ENCODE measurements at places on chromosomes 3 and 15.

- no peak for DNase-seq
Measured at GRCh38 chr3:62497156-62497555, 123.8 kb upstream of the FEZF2 start.

- DNase-seq = no peak
Measured at GRCh38 chr3:173513123-173513522, 115.6 kb downstream of the NLGN1 start.

DNA sequence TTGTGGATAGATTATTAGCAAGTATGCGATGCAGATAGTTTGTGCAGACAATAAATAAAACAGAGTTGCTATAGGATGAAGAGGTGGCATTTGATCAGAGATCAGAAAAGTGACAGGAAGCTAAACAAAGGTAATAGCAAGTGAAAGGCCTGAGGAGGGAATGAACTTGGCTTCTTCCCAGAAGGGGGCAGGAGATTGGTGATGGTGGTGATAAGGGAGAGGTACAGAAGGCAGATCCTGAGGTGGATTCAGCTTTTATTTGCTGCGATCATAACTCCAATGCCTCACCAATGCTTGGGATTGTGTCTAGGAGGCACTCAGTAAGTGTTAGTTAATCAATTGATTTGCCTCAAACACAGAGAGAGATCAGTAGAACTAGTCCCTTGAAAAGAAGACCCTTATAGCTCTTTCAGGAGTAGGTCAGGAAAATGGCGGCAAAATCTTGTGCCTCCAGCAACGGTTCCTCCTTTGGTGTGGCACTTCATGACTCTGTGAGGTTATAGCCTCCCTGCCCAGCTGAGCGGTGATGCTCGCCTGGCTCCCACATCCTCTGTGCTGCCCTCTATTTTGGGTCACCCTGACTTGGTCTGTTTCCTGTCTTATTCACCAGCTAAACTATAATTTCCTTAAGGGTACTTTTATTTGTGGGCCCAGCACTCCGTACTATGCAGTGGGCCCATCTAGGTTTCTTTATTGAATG lies 37.5 kb downstream of the TGFBR2 start:
- no peak for DNase-seq

DNA sequence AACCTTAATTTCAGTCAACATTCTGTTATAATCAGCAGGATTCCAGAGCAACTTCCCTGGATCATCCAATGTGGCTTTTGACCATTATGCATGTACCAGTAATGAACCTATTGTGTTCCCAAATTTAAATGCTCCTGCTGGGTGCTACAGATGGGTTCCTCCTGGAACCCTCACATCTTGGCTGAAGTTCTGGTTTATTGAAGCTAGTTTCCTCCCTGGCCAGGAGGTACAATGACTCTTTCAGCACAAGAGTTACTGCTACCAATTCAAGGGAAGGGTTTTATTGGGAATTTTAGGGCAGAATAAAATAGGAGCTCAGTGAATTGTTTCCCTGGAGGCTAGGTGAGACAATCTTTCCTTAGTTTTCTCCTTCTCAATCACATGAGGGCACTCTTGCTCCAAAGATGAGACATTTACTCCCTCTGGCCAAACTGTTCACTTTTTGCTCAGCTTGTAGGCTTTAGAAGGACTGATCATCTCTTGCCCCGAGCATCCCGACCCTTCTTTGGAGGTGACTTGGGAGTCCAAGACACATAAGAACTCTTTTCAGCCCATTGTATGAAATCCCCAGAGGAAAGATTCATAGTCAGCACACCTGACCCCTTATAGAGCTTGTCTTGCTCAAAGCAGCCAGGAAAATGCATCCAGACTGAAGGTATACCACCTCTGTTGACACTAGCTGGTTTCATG lies 8.8 kb upstream of the NPHP3 start:
- no peak for DNase-seq

DNA sequence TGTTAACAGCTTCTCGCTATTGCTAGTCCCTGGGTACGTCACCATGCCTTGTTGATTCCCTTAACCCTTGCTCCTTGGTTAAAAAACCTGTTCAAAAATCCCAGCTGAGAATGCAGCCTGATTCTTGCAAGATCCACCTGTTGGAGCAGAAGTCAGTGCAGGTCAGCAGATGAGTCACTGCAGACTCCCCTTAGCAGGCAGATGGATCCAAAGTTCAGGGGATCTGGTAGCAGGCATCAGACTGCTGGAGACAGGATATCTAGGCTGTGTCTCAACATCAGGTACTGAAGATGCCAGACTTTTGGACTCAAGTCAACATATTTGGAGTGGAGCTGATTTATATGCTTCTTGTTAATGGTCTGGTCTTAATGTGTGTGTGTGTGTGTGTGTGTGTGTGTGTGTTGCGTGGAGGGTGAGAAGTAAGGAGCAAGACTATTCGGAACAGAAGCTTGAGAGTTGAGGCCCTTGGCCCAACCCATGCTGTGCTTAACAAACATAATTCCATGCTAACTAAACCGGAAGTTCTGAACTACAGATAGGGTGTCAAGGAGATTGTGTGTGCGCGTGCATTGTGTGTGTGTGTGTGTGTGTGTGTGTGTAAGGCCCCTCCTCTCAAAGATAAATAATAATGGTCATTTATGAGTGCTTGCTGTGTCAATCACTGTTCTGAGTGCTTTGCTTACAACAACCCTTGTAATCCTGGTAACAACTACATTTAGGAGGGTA lies 1.0 kb upstream of the C3orf52 start:
- DNase-seq = no peak

DNA sequence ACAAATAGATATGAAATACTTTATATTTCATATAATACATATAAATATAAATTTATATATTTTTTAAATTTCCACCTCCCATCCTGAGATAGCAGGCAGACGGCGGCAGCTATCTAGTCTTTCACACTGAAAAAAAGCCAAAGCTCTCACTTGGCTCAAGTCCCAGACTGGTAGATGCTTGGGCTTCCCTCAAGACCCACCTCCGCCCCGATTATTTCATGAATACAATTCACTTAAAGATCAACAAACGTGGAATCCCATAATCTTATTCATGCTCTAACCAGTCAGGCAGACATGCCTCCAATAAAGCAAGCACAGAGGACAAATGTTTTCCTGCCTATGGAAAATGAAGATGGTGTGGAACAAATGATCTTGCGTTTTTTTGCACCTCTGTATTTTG lies 275.9 kb upstream of the NR2F2 start:
- DNase-seq = no peak

GRCh38 chr15:39629906-39630305 lies 49.0 kb downstream of the THBS1 start:
- DNase-seq = no peak

GRCh38 chr15:93645594-93645993 lies 556.6 kb upstream of the RGMA start:
- DNase-seq = no peak

DNA sequence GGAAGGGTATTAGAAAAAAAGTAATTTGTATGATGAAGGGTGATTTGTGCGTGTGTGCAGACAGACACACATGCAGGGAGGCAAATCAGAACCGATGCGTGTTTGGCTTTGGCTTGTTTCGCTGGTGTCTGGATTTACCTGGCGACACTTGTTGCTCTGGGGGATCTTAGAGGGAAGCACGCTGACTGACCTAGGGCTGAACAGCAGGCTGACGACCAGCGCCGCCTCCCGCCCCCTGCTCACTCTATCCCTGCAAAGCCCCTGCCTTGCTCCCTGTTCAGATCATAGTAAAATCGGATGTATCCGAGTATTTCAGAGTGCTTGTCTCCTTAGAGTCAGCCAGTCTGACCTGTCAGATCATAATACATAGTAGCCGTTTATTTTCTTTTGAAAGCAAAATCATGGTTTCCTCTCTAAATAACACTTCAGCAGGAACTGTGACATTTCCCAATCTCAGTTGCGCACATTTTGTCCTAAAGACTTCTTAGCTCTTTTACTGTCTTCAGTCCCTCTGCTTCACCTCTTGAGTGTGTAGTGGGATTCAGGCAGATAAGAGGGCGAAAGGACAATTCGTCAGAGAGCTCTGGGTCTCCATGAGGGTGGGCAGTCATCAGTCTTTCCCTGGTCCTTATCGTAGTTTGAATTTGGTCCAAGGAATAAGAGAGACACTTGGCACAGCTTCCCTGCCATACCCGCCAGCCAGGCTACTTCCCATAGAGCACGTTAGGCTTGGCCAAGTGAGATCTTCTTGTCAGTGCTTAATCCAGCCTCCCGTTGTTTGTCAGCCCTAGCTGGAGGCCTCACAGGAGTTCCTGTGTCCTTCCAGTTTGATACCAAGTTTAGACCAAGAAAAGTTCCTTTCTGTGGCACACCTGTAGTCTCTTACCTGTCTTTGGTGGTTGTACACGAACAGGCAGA lies 97.4 kb downstream of the PGPEP1L start:
- DNase-seq = no peak

- DNase-seq = no peak
Measured at GRCh38 chr3:58235970-58236369, 1.6 kb upstream of the ABHD6 start.

GRCh38 chr15:99343881-99344551 lies 92.7 kb downstream of the LRRC28 start:
- DNase-seq = no peak

- DNase-seq = no peak
Measured at GRCh38 chr15:71532994-71533393, 277.4 kb upstream of the NR2E3 start.

DNA sequence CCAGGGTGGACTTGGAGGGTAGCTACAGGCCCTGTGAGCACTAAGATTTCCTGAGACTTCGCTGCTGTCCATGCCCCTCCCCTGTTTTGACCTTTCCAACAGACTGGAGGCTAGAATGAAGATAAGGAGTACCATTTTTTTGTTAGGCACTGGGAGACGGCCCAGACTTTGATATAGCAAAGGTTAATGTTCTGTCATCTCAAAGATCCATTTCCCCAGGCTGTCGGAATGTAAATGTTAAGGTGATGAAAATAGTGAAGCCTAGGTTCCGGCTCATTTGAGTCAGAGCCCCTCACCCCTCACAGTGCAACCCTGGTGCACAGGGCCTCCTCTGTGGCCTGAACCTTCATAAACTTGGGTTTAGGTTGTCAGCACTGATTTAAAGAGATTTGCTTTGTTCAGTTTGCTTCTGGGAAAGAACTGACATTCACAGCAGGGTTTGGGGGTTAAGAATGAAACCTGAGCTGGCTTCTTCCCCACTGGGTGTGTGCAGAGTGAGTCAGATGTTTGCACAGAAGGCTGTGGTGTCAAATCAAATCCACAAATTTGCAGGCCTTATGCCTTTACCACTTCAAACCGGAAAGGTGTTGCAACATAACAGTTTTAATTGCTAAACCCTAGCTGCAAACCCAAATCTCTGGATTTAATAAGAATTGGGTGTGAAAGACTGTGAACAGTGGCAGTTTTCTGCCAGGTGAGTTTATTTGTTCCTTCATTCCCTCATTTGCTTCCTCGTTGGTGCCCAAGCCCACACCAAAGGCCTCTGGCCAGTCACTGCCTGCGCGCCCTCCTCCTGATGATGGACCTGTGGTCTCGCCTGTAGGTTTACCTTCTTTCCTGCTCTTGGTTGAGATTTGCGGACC lies 20.6 kb upstream of the KCTD6 start:
- DNase-seq = no peak

DNA sequence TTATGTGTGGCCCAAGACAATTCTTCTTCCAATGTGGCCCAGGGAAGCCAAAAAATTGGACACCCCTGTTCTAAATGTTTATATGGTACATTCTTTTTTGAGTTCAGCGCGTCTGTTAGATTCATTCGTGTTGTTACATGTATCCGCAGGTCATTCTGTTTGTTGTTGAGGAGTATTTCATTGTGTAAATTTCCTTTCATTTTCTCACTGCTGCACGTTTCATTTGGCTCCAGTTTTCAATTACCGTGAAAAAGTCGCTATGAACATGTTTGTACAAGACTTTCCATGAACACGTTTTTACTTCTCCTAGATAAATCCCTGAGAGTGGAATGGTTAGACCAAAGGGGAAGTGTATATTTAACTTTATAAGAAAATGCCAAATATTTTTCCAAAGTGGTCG lies 7.5 kb upstream of the OPA1 start:
- DNase-seq = no peak

DNA sequence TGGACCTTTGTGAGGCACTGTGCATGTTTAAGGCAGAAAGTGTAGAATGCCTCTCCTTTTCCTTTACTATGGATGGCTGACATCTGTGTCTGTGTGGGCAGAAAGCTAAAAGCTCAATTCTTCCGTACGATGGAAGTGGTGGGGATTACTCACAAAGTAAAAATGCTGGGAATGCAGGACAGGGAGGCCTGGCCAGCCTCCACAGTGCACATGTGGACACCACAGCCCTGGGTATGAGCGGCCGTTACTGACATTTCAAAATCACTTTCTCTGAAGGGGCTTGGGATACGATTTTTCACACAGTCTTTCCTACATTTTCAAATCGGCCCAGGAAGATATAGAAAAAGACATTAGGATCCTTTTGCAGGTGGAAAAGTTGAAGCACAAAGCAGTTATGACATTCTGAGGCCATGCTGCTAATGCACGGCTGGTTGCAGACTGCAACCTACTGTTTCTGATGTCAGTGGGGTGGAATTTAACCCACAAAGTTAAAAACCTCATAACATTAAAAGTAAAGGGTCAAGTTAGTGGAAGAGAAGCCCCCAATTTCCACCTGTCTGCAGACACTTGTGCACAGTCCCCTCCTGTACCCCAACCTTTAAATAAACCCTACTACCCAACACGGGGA lies 27.9 kb downstream of the EHD4 start:
- DNase-seq = no peak

DNA sequence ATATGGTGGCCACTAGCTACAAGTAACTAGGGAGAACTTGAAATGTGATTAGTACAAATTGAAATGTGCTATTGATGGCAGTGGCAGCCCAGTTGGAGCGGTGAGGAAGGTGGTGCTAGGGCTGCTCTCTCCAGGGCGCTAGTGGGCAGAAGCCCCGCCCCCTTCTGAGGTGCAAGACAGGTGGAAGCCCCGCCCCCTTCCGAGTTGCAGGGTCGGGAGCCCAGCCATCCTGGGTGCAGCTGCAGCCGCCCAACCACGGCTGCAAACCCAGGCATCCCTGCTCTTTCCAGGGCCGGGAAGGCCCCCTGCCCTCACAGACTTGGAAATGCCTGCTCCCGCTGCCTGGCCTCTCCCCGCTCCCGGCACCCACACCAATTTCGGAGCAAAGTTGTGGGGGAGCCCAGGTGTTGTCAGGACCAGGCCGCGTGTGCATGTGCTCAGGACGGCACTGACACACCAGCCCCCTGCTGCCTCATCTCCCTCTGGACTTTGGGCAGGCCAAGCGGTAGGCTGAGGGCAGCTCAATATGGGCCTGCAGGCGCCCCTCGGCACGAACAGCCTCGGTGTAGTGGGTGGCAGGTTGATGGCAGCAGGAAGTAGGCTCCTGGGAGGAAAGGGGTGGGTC lies 10.0 kb downstream of the ATR start:
- no peak for DNase-seq

GRCh38 chr15:62901087-62901486 lies 141.5 kb upstream of the TPM1 start:
- DNase-seq = no peak

GRCh38 chr3:187900993-187901755 lies 155.9 kb upstream of the BCL6 start:
- DNase-seq = no peak

GRCh38 chr3:100777271-100777670 lies 68.0 kb downstream of the TFG start:
- DNase-seq = no peak
